Progenitor cell of endocrine pancreas (in vitro differentiated cells): ENCODE measurements at places on chromosomes 7 and 10. TPM values are rescaled to one million over a fixed set of nuclear protein-coding genes. Genes with fewer than 3 reads are reported as not detected.

- no peak overlapping the region for H3K4me3 ChIP-seq
- no peak for DNase-seq
- H3K4me1 ChIP-seq, result peaks cover 25% of the 10 kb centered on the region
- no peaks in the 10 kb centered on the region for H3K36me3 ChIP-seq
These were observed 25.2 kb downstream of the RAPGEF5 start for GRCh38 chr7:22331704-22332103.

DNA sequence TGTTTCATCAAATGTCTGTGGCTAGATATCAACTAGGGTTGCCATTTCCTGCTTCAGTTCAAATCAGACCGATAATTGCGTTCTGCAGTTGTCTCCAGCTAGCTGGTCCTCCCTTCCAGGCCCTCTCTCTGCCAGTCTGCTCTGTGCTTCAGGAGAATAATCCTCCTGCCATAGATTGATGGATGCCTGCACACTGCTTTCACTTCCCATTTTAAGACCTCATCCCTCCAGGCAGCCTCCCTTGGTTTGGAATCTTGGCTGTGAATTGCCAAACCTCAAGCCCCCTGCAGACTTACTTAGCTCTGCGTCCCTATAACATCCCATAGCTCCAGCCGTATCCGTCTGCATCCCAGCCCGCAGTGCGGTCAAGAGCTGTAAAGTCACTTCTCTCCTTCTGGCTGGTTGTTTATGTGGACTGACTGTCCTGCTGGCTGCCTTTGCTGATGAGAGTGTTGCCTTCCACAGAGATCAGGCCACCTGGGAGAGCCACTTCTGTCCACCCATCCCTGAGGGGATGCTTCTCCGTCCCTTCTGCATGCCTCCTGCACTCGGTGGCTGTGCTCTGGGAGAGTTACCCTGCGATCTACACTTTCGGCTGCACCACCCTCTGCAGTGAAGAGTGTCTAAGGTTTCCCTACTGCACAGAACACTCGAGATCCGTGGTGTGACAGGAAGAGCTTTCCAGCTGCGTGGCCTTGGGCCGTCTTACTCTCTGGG lies 22.4 kb upstream of the KLF6 start:
- no peak for DNase-seq
- H3K4me1 ChIP-seq, result peaks cover 61% of the 10 kb centered on the region
- H3K27me3 ChIP-seq, result no peaks in the 10 kb centered on the region
- H3K36me3 ChIP-seq, result no peaks in the 10 kb centered on the region
- no peak overlapping the region for H3K27ac ChIP-seq

GRCh38 chr10:5281356-5281755 lies 83.4 kb upstream of the UCN3 start:
- no peak overlapping the region for H3K4me3 ChIP-seq
- no peak overlapping the region for H3K27ac ChIP-seq
- peaks cover 3% of the 10 kb centered on the region for H3K4me1 ChIP-seq
- peaks cover 3% of the 10 kb centered on the region for H3K27me3 ChIP-seq
- no peak for DNase-seq

- H3K4me1 ChIP-seq, result peaks cover 2% of the 10 kb centered on the region
- no peaks in the 10 kb centered on the region for H3K27me3 ChIP-seq
- H3K36me3 ChIP-seq, result no peaks in the 10 kb centered on the region
- DNase-seq, result no peak
These were observed 125.8 kb downstream of the CUBN start for GRCh38 chr10:17003651-17004286.

Gene SPAM1
- not detected in 2 replicates for total RNA-seq
